ENCODE measurements at places on chromosomes 3 and 15. TPM values are rescaled to one million over a fixed set of nuclear protein-coding genes. Genes with fewer than 3 reads are reported as not detected.

LRRC31 gene
- not detected for total RNA-seq

CPLX3 gene
- 0.23 TPM for total RNA-seq

MEF2A gene
- 19.8 TPM for total RNA-seq

FBXL22 gene
- total RNA-seq = 0.79 TPM

CCR9 gene
- total RNA-seq = not detected

ITGA11 gene
- 0.05 TPM for total RNA-seq

MESP1 gene
- 3.1 TPM for total RNA-seq

DPPA2 gene
- total RNA-seq = not detected

GAP43 gene
- total RNA-seq = not detected

RTP3 gene
- total RNA-seq = not detected

PAQR5 gene
- total RNA-seq = not detected

MB21D2 gene
- total RNA-seq = 3.4 TPM

CHRFAM7A gene
- total RNA-seq = 0.29 TPM

CD86 gene
- total RNA-seq = 4.7 TPM

PPP1R14D gene
- not detected for total RNA-seq

SV2B gene
- 0.03 TPM for total RNA-seq

PPP4R2 gene
- 119 TPM for total RNA-seq

TTLL3 gene
- 13.5 TPM for total RNA-seq

CYP8B1 gene
- total RNA-seq = 0.05 TPM

ZKSCAN7 gene
- 2.3 TPM for total RNA-seq

AMT gene
- 0.81 TPM for total RNA-seq

SLC9A9 gene
- 0.87 TPM for total RNA-seq

SH3GL3 gene
- total RNA-seq = not detected

UPK1B gene
- total RNA-seq = not detected

AQR gene
- 47.5 TPM for total RNA-seq

CD96 gene
- total RNA-seq = 21.4 TPM

RLBP1 gene
- not detected for total RNA-seq

OR5K4 gene
- total RNA-seq = not detected

UNC13C gene
- total RNA-seq = not detected

KIF7 gene
- total RNA-seq = 3.2 TPM

TIGIT gene
- 22.6 TPM for total RNA-seq
